Stimulated activated CD4-positive, alpha-beta T cell treated with anti-CD3 and anti-CD28 coated beads, TNF-alpha, amount 100 ng/mL, for 48 hours (primary cell): ENCODE measurements at places on chromosomes 4 and X.

DNA sequence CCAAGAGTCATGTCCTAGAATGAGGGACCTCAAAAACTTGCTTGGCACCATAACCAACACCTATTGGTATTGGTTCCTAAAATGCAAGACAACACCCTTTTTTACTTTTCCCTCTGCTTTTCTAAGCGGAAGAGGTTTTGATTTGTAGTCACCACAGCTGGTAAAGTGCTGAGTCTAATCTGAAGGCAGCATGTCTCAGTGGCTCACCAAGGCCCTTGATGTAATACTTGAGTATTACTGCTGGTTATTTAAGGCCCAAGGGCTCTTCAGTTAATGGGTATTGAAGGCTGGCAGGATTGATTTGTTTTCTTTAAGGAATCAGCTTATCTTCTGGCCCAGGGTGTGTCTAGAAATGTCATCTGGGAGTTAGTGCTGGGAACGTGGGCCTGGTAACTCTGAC, 735.1 kb downstream of the GLUD2 start:
- DNase-seq = no peak

GRCh38 chr4:70996018-70996360, 2.5 kb downstream of the DCK start:
- DNase-seq = no peak

GRCh38 chrX:123013141-123013540, 170.9 kb upstream of the GRIA3 start:
- DNase-seq = no peak

DNA sequence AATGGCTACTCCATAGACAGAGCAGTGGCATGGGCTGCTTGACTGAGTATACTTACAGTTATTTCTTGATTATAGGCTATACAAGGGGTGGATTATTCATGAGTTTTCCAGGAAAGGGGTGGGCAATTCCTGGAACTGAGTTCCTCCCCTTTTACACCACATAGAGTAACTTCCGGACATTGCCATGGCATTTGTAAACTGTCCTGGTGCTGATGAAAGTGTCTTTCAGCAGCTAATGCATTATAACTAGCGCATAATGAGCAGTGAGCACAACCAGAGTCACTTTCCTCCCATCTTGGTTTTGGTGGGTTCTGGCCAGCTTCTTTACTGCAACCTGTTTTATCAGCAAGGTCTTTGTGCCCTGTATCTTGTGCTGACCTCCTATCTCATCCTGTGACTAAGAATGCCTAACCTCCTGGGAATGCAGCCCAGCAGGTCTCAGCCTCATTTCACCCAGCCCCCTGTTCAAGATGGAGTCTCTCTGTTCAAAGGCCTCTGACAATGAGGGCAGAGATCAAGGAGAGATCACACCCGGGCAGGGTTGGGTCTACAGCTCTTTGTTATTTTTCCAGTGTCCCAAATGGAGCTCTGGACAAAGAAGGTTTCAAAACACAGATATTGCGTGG, 468.4 kb upstream of the PRKX start:
- no peak for DNase-seq

DNA sequence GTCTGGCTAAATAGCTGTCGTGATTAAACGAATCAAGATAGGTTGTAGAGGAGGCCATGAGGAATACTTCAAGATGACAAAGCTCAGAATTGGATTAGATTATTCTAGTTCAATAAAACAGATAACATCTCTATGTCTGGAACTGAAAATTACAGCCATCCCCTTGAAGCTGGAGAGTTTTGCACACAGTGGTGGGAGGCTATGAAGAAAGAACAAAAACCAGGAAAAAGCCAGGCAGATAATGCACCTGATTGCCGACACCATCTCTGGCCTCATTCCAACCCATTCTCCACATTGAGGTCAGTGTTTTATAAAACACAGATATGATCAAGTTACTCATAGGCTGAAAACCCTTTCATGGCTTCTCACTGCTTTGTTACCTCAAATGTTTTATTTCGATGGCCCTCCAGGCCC, 188.3 kb downstream of the RASL11B start:
- DNase-seq = no peak

GRCh38 chr4:118918388-118918787, 29.7 kb downstream of the SYNPO2 start:
- no peak for DNase-seq

GRCh38 chr4:160825644-160826338, 1338.0 kb downstream of the FSTL5 start:
- DNase-seq = no peak

GRCh38 chrX:40402831-40403533, 177.8 kb upstream of the ATP6AP2 start:
- DNase-seq = peak; percentile 10

GRCh38 chr4:185235119-185235842, 25.9 kb downstream of the SNX25 start:
- DNase-seq = no peak

GRCh38 chrX:82589410-82589809, 918.7 kb upstream of the POU3F4 start:
- no peak for DNase-seq

DNA sequence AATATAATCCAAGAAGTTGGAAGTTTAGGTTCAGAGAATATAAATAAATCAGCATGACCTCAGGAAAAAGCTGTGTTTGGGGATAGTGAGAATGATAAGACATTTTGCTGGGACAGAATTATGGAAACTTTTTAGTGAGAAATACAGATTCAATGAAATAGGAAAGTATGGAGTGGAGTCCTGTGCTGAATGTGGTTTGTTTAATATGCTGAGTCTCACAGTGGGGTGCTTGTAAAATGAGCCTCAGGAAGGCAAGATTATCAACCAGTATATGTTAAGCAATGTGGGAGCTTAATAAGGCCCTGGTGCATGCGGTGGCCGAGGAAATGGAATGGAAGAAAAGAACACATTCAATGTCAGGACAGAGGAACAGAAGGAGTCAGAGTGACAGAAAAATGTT, 1554.7 kb upstream of the TENM3 start:
- DNase-seq = no peak

DNA sequence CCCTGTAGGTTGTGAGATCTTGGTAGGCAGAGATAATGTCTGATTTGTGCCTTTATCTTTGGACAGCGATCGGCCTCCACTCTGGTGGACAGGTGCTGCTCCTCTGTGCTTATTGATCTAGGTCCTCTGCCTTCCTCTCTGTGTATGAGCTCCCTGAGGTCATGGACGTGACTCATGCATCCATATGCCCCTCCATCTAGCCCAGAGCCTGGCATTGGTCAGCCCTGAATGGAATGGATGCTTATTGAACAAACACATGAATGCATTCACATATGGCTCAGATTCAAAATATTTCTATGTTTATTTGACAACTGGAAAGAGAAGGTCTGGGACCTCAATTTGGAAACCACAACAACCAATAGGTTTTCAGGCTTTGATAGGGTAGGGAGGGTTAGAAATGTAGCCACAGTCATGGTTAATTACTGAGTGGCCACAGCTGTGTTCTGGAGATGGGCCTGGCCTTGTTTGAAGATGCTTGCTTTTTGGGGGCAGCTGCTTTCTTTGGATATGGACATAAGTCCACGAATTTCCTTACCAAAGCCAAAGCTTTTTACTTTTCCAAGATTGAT, 76.2 kb downstream of the SEL1L3 start:
- no peak for DNase-seq

GRCh38 chr4:52925531-52925968, 63.4 kb downstream of the RASL11B start:
- no peak for DNase-seq
